ENCODE measurements at places on chromosomes 2 and 18.

DNA sequence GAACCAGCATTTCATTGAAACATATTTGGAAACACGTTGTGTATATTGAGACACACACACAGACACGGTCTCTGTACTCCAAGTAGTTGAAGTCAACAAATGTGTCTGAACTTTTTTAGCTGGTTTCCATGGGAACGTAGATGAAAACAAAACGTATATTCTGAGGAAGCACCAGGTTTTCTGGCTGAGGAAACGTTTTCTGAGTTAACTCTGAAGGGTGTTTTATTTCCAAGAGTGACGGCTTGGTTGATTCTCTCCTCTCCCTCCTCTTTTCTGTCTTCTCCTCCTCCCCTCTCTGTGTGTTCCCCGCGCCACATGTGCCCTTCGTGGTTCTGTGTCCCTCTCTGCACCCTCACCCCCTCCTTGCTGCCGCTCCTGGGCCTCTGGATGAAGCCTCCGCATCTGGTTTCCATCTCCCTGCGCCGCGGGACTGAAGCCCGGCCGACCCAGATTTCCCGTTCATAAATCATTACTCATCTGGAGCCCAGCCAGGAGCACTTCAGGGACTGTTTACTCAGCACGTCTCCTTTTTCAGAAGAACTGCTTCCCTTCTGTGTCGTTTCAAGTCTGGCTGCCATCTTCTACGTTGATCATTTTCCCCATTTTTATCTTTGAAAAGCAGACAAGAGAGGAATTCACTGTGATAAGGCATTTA is 122.7 kb downstream of the COL6A3 start:
- no peak for DNase-seq

- no peak for DNase-seq
Observed at GRCh38 chr2:85174943-85175342, 41.8 kb downstream of the TCF7L1 start.

- no peak for DNase-seq
Observed at GRCh38 chr2:101816598-101816997, 119.1 kb downstream of the MAP4K4 start.

- DNase-seq = peak; percentile 33
Observed at GRCh38 chr2:72144274-72144631, 3.4 kb downstream of the CYP26B1 start.

DNA sequence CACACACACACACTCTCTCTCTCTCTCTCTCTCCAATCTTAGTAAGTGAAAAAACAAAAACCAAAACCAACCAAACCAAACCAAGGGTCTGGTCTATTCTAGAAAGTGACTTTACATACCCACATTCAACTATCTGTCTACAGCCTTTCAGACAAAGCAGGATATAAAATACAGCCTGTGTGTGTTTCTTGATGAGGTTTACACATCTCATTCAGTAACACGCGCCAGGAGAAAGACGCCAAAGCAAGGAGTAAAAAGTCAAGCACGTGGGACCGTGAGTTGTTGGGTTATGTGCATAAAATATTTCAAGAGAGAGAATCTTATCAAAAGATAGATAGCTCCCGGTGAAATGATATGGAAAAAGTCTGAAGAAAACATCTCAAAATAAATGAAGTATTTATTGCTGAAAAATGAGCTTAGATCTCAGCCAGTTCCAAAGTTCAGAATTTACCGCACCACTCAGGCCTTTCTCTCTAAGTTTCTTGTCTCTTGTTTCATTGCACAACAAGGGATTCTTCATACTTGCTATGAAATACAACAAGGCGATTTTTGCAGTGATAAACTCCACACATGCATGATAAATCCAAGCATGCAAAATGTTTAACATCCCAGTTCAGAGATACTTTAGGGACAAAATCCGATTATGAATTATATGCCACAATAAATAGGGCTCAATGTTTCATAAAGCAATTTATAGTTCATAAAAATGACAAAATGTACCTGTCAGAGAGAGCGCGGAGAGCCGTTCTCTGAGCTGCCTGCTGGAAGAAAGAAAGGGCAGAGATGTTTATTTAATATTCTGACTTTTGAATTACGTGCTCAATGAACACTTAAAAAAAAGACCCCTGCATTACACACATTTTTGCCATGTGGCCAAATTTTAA is 159.3 kb upstream of the REV1 start:
- DNase-seq = no peak

DNA sequence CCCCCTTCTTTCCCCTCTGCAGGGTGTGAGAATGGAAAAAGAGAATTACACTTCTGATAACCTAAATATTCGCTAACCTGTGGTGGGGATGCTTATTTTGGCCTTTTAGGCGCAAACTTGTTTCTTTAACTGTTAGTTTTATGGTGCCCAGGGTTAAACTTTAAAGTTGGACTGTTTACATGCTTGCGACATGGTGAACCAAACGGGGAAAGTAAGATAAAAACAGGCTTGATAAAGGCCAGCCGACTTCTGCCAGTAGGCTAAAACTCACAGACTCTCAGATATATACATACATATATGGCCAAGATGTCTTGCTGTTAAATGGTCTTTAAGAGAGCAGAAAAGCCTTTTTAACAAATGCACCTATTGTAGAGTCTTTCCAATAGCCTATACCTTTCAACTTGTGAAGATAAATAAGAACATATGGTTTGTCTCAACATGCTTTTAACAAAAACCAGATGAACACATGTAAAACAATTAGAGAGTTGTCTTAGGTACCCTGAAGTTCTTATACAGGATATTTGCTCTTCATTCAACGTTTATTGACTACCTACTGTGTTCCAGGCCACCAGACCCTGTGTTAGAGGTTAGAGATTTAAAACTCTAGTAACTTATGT is 29.0 kb downstream of the PRKCE start:
- no peak for DNase-seq

DNA sequence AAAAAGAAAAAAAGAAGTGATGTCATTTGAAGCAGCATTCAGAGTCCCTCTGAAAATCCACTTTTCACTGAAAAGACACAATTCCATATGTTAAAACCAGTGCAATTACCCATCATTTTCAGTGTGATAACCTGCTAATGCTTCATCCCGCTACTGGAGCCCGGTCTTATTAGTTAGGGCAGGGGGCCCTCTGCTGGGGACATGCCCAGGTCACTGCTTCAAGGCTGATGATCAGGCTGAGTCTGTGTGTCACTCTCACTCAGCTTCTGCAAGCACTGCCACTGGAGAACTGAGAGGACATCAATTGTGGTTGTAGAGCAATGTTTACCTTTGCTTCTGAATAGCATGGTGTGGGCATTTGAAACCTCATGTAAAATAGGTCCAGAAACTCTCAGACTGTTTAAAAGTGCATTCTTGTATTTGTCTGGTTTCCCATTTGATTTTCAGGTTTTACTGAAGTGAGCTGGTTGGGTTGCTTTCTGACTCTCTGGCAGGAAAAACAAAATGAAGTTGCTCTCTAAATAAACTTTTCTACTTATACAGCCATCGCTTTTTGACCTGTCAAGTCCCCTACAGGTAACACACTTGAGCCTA is 49.2 kb upstream of the NXPH2 start:
- peak; percentile 6 for DNase-seq

GRCh38 chr2:159153063-159153462 is 133.4 kb downstream of the WDSUB1 start:
- DNase-seq = no peak

- DNase-seq = no peak
Observed at GRCh38 chr2:232950751-232951150, 62.3 kb downstream of the NGEF start.

- DNase-seq = peak; percentile 28
Observed at GRCh38 chr2:156327835-156328695, 4.5 kb downstream of the NR4A2 start.

- no peak for DNase-seq
Observed at GRCh38 chr18:49300538-49300937, 159.9 kb downstream of the DYM start.

DNA sequence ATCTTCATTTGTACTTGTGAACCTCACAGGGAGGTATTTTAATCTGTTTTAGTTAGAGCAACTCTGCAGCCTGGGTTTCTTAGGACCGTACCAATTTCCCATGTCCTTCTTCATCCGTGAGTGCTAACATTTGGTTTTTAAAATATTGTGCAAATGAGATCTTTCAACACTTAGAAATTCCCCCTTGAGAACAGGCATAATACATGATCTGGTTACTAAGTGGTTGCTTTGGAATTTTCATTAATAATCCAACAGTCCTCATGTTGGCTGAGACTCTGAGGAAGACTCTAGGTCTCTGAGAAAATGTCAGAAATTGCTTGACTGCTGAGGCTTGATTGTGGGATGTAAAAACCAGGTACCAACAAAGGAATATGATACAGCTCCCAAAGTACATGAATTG is 125.6 kb upstream of the CDCA7 start:
- DNase-seq = no peak

GRCh38 chr2:18245375-18245774 is 315.1 kb downstream of the RDH14 start:
- no peak for DNase-seq

GRCh38 chr2:13558368-13558767 is 841.6 kb downstream of the TRIB2 start:
- peak; percentile 8 for DNase-seq

DNA sequence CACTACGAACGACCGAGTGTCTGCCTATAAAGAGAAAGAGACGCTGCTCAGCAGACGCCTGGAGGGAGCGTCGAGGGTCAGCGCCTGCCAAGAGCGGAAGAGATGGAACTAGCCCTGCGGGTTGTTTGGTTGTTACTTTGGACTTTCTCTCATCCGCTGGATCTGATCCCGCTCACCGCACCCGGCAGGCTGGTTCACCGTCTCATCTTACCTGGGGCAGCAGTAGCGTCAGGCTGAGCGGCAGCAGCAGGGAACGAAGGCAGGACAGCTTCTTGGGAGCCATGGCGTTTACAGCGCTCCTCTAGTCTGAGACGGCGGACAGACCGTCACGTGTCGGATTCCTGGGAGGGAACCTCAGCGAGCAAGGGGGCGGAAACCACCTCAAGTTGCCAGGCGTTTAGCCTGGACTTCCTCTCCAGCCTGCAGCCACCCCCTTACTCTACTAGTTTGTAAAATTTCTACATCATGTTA is 1.9 kb downstream of the GLB1L start:
- no peak for DNase-seq

GRCh38 chr2:48566592-48567310 is 36.8 kb downstream of the STON1 start:
- DNase-seq = no peak

GRCh38 chr2:70069049-70069448 is 18.2 kb upstream of the PCBP1 start:
- peak; percentile 58 for DNase-seq

DNA sequence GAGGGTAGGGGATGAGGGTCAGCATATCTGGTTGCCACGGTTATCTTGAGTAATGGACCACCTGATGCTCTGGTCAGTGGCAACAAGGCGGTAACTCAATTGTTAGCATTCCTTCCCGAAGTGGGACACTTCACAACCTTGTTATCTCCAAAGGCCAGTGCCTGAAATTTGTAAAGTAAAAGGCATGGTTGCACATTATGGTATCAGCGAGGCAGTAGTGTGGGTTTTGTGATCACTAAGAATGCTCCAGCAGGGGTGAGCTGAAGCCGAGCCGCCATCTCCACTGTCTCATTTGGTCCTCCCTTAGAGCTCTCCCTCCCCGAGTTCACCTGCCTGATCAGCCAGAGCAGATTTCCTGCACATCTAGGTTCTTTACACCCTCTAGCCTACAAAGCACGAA is 50.5 kb upstream of the LGALSL start:
- no peak for DNase-seq

GRCh38 chr2:56185101-56185581 is 1.4 kb downstream of the CCDC85A start:
- no peak for DNase-seq

- DNase-seq = peak; percentile 53
Observed at GRCh38 chr2:696463-696862, 19.3 kb upstream of the TMEM18 start.

- no peak for DNase-seq
Observed at GRCh38 chr2:216355711-216356110, 16.6 kb downstream of the MARCHF4 start.

DNA sequence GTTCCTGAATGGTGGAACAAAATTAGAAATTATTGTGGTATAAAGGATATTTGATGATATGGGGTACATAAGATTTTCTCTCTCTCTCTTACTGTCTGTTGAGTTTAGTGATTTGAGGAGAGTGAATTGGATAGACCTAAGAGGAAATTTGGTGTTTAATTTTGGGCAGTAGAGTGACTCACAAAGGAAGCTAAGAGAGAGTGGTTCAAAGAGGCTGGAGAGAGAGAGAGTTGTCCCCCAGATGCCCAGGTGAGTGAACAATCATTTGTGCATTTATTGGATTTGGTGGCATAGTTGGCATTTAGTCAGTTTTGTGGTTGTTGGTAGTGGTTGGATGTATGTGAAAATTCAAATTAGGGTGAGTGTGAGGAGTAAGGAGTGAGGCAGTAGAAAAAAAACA is 56.8 kb downstream of the GPD2 start:
- DNase-seq = no peak

DNA sequence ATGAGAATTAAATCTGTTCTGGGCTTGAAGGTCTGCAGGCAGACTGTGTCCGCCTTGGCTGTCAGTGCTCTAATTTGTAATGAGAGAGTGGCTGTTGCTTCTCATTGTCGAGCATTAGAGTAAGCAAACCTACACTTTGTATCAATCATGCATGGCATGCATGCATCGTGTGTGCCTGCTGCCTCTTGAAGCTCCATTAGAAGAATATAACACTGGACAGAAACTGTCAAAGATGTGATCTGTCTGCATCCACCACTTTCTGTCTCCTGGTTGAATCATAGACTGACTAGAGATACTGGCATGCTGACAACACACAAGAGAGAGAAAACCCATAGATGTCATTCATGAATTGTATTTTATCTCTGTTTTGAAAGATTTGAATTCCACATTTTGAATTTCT is 275.0 kb upstream of the NXPH2 start:
- DNase-seq = no peak

GRCh38 chr2:170851635-170852034 is 34.9 kb downstream of the GAD1 start:
- no peak for DNase-seq

GRCh38 chr2:168529900-168530561 is 74.0 kb downstream of the CERS6 start:
- DNase-seq = no peak

DNA sequence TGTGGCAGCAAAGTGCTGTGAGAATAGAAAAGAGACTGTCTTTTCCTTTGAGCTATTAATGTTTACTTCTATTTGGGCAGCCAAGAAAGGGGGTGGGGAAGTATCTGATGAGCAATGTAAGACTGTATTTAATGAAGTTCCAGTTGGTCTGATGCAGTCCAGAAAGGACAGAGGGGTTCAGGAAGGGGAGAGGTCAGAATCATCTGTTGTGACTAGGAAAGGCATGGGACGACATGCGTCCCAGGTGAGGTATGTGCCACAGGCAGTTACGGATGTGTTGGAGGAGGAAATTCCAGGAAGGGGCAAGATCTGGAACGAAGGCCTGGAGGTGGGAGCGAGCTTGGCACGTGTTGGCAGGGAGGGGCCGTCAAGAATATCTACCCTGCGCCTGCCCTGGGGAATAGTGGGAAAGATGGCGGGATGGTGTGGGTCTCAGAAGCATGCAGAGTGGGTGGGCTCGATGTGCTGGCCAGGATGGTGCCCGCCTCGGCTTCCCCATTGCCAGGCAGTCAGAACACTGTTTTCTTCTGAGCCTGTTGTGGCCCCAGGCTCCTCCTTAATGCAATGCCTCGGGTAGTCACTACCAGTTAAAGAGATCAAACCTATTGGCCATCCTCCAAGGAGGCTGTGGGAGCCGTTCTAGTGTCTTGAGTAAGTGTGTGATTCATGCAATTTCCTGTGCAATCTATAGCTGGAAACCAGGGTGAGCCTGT is 57.8 kb upstream of the TXNDC2 start:
- DNase-seq = no peak
